NCI-H1694 treated with DMSO at 0.1 percent for 48 hours (cell line): ENCODE measurements at places on chromosomes 13 and 19.

GRCh38 chr19:6744381-6745301, 5.2 kb downstream of the TRIP10 start:
- DNase-seq = no peak

- no peak for DNase-seq
These were observed 24.7 kb upstream of the SPATA13 start for GRCh38 chr13:24135674-24136300.

GRCh38 chr19:46472592-46472991, 1.2 kb upstream of the PNMA8A start:
- DNase-seq = no peak

GRCh38 chr19:2371656-2372055, 11.6 kb downstream of the TMPRSS9 start:
- no peak for DNase-seq

GRCh38 chr13:63938851-63939250, 2523.2 kb upstream of the PCDH20 start:
- DNase-seq = no peak

DNA sequence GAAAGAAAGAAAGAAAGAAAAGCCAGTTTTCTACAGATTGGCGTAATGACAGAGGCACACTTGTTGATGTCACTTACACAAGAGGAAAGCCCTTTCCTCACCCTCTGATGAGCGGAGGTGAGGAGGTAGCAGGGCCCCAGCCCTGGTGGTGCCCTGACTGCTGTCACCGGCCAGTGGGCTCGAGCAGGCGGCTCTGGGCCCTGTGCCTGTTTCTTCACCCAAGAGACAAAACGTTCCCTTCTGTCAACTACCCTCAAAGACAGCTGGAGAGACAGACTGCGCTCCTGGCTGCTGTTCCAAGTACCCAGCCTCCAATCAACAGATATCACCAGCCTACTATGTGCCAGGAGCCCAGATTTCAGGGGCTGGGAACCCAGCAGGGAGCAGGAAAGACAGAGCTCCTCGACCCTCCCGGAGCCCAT, 10.1 kb downstream of the EPS15L1 start:
- DNase-seq = peak; percentile 69

DNA sequence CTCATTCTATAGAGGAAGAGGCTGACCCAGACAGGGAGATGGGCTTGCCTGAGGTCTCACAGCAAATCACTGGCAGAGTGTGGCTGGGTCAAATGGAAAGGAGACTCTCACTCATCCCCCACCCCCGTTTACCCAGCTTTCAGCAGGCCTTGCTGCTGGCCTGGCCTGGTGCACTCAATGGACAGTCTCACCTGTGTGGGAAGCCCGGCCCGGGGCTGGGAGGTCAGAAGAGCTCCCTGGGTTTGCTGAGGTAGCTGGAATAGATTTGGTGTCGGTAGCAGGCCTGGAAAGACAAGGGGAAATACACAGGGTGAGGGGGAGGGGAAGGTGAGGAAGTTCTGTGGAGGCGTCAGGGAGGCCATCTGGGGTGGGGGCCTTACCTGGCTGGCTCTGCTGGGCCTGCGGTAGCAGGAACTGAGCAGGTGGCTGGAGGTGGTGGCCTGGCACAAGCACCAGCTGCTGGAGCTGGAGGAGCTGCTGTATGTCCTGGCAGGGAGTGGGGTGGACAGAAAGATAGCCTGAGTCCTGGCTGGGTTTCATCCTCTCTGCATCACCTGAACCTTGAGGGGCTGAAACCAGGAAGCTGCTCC, 23.5 kb downstream of the ZNF574 start:
- DNase-seq = no peak

DNA sequence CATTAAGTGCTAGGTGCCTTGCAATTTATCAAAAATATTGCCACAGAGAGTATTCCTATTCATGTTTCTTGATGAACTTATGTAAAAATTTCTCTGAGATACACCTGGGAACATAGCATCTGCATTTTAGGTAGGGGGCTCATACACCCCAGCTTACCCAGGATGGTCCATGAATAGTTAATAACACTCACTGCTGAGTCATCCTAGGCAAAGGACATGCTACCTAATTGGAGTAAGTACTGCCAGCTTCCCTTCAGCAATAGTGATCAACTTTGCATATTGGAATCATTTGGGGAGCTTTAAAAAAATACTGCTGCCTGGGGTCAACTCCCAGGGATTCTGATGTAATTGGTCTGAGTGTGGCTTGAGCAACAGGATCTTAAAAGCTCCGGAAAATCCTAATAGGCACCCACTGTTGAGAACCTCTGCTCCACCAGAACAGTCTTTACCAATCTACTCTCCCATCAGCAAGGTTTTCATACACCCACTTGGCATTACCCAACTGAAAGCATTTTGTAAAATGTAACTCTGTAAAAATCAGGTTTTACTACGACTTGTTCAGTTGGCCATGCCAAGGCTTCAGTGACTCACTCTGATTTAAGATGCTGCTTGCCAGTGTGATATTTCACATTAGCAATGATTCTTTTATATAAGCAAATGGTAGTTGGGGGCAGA, 67.2 kb upstream of the FNDC3A start:
- no peak for DNase-seq

GRCh38 chr19:50357178-50358100, 8.0 kb downstream of the NAPSA start:
- peak; percentile 61 for DNase-seq

DNA sequence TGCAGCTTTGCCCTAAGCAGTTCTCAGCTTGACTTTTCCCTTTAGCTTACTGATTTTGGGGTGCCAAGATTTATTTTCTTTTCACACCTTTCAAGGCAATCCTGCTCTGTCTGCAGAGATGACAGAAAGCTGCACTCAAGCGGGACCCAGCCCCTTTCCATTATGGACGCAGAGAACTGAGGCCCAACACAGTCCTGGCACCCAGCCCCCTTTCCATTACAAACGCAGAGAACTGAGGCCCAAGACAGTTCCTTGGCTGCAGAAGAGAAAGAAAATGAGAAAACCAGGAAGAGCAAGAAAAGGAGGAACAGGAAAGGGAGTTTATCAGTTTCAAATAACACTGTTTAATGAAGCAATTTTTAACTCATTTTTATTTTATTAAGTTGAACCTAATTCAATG, 36.8 kb upstream of the ATP11A start:
- DNase-seq = no peak
